ENCODE measurements at places on chromosomes 13 and 19. TPM values are rescaled to one million over a fixed set of nuclear protein-coding genes. Genes with fewer than 3 reads are reported as not detected.

DNA sequence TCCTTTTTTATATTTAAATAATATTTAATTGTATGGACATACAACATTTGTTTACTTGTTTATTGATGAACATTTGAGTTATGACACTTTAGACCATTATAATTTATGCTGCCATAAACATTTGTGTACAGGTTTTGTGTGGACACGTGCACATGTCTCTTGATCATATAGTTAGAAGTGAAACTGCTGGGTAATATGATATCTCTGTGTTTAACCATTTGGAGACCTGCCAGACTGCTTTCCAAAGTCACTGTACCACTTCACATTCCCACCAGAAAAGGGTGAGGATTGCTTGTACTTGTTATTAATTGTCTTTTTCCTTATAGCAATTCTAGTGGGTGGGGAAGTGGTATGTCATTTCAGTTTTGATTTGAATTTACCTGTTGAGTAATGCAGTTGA lies 145.6 kb upstream of the KLHL1 start:
- DNase-seq: no peak

- DNase-seq: no peak
Observed at GRCh38 chr13:109989686-109990085, 203.3 kb upstream of the IRS2 start.

DNA sequence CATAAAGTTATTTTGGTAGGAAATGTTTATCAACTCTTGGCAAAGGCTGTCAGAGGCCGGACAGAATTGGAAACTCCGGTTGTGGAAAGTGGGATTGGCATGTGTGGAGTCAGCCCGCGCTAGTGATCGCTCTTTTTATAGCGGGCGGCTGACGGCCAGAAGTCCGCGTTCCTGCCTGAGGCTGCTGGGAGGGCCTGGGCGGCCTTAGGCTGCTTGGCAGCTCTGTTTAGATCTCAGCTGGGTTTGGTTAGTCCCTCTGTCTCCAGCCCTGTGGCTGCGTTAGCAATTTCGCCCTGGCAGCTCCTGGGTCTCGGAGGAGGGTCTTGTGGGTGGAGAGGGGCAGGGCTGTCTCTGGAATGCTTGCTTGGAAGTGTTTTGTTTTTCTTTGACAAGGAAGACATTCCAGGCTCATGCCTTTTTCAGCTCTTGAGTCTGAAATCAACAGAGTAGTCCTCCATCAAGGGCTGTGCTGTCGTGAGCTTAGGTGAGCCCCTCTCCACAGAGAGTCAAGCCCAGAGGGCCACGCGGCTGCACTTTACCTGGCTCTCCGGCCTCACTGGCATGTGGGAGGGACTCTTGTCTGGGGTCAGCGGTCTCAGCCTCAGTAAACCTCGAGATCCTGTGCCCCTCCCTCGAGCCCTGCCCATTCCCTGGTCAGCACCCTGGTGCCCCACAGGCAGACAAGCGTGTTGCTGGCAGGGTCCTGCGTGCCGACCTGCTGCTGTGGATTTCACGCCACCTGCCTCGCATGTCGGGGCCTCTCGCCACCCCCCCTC lies 22.5 kb downstream of the DOT1L start:
- peak; percentile 53 for DNase-seq

- DNase-seq: no peak
Observed at GRCh38 chr19:6204866-6205723, 69.6 kb downstream of the ACSBG2 start.

DNA sequence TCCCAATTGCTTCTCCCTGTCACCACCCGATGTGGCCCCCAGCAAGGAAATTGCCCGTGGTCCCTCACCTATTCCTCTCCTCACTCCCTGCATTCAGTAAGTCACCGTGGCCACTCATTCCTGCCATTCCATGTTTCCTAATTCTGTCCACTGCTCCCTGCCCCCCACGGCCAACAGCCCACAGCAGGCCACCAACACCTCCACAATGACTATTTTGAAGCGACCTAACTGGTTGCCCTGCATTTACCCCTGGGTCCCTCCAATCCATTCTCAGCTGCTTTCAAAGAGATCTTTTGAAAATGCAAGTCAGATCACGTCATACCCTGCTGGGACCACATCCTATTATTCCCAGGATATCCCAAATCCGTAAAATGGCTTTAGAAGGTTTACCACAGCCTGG lies 210.4 kb downstream of the DCLK1 start:
- DNase-seq: no peak

GRCh38 chr13:96403241-96403640 lies 313.3 kb downstream of the HS6ST3 start:
- no peak for DNase-seq

ZNF709 gene
- 1.1 TPM for total RNA-seq
